ENCODE measurements at places on chromosomes 3 and 15.

GRCh38 chr3:86937306-86937791 is 53.6 kb downstream of the VGLL3 start:
- DNase-seq = no peak

DNA sequence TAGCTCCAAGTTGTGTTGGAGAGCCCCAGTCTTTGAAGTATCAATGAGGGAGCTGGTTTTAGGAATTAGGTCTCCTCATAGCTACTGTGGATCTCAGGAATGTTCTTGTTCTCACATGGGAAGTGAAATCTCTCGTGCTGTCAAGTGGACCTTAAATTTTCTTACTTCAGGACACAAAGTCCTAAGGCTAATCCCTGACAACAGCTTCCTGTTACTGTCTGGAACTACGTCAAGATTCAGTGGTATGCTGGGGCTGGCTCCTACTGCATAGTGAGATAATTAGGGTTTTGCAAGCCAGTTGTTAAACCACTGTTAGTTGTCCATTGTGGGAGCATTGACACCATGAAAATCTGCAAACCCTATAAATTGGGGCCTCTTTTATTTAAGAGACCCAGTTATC is 22.8 kb downstream of the MESP1 start:
- no peak for DNase-seq

GRCh38 chr15:23574742-23575141 is 9.3 kb downstream of the MKRN3 start:
- no peak for DNase-seq

DNA sequence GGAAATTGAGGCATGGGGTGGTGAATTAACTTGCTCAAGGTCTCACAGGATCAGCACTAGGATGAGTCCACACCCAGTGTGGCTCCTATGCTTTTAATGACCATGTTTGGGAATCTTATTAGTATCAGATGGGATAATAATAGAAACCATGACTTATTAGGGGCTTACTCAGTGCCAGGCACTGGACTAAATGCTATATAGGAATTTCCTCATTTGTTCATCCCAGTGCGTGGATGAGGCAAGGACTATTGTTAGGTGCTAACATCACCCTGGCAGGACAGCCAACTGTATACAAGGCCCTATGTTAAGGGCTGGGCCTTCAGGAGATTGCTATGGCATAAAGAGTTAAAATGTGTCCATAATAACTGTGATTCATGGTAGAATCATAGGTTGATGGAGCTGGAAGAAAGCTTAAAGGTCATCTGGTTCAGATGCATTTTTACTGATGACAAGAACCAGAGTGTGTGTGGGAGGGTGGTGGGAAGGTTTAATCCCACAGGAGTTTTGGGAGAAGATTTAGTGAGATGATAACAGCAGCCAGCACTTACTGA is 4.7 kb upstream of the FEM1B start:
- no peak for DNase-seq

DNA sequence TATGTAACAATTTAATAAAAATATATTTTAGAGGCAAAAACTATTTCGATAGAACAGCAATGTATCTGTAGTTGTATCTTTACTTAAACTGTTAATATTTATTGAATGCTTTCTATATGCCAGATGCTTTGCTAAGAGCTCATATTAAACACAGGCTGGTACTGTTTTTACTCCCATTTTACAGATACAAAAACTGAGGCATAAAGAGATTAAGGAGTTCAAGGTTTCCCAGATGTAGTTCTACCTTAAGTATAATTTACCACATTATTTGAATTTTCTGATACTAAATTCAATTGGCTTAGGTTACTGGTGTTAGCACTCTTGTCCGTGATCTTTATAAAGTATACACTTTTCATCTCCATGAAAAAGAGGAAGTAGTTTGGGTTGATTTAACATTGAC is 149.8 kb downstream of the ROBO2 start:
- no peak for DNase-seq

DNA sequence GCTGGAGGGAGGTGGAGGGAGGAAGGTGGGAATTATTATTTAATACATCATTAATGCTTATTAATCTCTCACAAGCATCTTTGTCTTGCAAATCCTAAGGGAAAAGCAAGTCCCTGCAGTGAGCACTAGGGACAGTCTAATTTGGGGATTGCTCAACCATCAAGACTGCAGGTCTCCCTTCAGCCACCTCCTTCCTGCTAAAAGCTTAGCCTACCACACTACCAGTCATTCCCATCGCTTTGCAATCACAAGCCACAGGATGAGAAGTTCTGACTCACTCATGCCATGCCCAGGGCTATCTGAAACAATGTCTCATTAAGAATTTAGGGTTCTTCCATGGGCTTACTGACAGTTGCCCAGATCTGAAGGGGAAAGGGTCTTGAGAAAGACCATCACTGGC is 51.0 kb upstream of the EIF1B start:
- DNase-seq = no peak

GRCh38 chr3:14991818-14992612 is 44.6 kb downstream of the NR2C2 start:
- no peak for DNase-seq

DNA sequence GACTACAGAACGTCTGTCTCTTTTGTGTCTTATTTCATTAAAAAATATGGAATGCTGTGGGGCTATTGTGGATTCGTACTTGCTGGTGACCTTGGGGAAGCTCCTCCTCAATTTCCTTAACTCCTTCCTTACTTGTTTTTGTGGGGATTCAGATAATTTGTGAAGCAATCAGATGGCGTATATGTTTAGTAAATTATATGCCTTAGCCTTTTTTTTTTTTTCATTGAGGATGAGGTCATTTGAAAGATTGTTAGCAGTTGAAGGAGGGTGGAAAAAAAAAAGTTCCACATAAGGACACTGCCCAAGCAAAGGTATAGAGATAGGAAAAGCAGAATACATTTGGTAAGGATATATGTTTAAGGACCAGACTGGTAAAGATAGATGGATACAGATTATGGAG is 3.3 kb downstream of the RNF13 start:
- DNase-seq = no peak

DNA sequence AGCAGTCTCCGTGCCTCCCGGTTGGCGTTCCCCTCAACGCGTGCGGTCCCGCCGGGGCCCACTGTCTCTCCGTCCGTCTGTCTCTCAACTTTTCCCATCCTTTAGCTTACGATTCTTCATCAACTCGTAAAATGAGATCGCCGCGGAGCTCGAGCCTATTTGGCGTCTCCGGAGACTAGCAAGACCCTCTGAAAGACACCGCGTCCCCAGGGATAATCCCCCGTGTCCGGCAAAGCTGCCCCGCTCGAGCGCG is 3.4 kb downstream of the GATA2 start:
- no peak for DNase-seq

DNA sequence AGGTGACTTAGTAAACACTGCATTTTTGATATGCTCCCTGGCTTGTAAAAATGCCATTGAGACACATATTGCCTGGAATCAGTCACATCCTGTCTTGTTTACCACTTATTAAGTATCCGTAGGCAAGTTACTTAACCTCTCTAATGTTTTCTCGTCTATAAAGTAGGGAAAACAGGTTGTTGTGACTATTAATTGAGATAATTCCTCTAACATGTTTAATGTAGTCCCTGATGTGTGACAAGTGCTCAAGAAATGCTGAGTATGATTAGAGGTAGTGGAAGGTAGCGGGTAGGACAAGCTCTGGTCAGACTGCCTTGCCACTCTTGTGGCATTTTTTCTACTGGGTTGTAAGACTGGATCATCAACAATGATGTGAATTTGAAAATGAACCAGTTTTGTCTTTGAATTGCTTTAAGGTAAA is 54.1 kb downstream of the NFKBIZ start:
- DNase-seq = no peak

GRCh38 chr15:90001683-90002427 is 731 bp downstream of the ZNF710 start:
- DNase-seq = no peak

- DNase-seq = no peak
Observed at GRCh38 chr15:25689592-25689991, 173.5 kb downstream of the ATP10A start.

- no peak for DNase-seq
Observed at GRCh38 chr3:37031096-37031682, 37.9 kb downstream of the MLH1 start.

- DNase-seq = no peak
Observed at GRCh38 chr3:147403511-147403910, 2.8 kb downstream of the ZIC4 start.

GRCh38 chr3:2847062-2847841 is 262.9 kb downstream of the IL5RA start:
- no peak for DNase-seq

GRCh38 chr3:26807272-26807671 is 184.7 kb downstream of the LRRC3B start:
- no peak for DNase-seq

- no peak for DNase-seq
Observed at GRCh38 chr3:66297260-66297873, 76.6 kb downstream of the SLC25A26 start.

GRCh38 chr15:74042603-74043424 is 39.5 kb downstream of the GOLGA6A start:
- no peak for DNase-seq

DNA sequence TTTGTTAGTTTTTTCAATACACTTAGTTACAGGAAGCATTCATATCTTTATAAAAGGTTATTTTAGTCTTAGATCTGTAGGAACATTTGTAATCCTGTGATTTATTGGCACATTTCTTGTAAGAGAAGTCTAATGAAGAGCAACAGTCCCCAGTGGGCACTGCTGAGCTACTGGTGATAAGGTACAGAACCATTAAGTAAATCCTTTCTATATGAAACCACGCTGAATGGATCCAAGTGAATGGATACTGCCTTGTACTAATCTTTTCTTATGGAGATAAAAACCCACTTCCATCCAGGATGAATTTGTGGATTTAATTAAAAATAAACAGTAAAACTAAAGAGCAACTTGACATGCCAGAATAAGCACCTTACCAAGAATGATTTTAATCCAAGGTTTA is 64.0 kb downstream of the SHQ1 start:
- DNase-seq = no peak

DNA sequence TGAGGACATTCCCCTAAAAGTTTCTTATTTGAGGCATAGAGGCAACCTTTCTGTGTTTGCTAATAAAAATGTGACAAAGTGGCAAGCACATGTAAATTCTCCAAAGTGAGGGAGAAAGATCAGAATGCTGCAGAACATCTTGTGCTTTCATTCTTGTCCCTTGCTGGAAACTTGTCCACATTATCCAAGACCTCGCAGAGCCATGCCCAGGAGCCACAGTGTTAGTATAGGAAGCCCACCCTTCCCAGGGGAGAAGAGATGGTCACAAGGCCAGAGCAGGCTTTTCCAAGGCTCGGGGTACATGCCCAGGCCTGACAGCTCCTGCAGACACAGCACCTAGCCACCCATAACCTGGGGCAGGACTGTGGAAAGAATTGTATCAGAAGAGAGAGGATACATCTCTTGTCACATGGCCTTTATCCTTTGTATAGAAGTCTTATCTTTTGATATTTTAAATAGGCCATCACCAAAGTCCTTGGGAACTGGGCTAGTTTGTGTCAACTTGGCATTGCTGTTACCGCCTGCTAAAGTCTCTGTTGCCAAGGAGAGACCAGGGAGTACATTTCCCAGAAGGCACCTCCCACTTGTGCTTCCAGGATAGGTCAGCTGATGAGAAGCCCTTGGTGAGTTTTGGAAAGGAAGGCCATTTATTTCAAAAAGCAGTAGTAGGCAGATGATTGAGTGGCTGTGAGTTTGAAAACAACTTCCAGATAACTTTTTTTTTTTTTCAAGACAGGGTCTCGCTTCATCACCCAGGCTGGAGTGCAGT is 10.5 kb downstream of the DLEC1 start:
- no peak for DNase-seq
